ENCODE measurements at places on chromosomes 6 and 20.

- no peak for DNase-seq
These were observed 75.9 kb upstream of the PMEPA1 start for GRCh38 chr20:57785720-57786119.

DNA sequence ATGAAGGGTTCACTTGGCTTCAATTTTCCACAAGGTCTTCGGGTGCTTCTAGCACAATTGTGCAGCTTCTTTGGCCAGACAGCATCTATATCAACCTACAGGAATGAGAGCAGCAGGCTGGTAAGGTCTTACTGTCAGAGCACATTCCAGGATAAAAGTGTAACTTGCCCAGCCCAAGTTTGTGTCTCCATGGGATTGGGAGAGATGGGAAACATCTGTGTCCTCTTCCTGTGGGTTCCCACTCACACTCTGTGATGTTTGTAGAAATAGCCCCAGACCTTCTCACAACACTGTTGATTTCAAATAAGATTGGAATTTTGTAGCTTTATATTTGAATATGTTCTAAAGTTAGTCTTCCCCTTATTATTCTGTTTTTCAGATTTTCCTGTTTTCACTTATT is 83.4 kb upstream of the RGS17 start:
- DNase-seq, result no peak

GRCh38 chr6:137175868-137176245 is 2.4 kb upstream of the IL22RA2 start:
- no peak for DNase-seq

DNA sequence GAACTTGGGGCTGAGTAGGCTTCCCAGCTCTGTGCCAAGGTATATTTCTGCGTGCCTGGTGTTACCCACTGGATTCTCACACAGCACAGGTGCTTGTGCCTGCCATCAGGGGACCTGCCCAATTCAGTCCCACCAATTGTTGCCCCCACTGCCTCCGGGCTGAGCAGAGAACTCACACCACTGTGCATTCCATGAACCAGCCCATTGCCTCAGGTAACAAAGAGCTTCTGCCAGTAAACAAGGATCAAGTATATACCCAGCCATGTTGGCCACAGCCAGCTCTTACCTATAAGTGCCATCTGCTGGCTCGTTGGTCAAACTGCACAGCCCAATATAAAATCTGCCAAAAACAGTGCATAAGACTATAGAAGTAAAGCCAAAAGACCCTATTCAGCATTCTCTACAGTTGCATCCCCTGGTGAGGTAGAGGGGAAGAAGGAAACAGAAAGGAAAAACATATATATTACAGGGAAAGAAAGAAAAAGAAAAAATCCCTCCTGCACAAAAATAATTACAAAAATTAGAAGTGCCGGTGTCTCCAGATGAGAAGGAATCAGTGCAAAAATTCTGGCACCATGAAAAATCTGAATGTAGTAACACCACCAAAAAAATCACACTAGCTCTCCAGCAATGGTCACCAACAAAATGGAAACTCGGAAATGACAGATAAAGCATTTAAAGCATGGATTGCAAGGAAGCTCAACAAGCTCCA is 241.4 kb downstream of the IBTK start:
- no peak for DNase-seq

DNA sequence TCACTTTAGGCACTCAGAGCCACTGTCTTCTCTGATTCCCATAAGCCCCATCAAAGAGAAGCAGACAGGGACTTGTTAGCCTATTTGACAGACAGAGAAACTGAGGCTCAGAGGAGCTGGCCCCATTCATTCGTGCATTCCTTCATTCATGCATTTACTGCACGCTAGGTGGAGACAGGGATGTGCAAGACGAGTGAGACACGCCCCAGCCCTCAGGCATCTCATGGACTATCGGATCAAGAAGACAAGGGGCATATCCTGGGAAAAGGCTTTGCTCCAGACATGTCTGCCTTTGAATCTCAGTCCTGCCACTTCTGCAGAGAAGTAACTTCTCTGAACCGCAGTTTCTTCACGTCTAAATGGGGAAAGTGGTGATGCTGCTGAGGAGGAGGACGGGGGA is 54.1 kb downstream of the BPIFB1 start:
- no peak for DNase-seq

- DNase-seq, result no peak
These were observed 115.7 kb downstream of the B3GAT2 start for GRCh38 chr6:70841112-70841511.

- no peak for DNase-seq
These were observed 73.8 kb upstream of the TULP1 start for GRCh38 chr6:35586542-35586941.

DNA sequence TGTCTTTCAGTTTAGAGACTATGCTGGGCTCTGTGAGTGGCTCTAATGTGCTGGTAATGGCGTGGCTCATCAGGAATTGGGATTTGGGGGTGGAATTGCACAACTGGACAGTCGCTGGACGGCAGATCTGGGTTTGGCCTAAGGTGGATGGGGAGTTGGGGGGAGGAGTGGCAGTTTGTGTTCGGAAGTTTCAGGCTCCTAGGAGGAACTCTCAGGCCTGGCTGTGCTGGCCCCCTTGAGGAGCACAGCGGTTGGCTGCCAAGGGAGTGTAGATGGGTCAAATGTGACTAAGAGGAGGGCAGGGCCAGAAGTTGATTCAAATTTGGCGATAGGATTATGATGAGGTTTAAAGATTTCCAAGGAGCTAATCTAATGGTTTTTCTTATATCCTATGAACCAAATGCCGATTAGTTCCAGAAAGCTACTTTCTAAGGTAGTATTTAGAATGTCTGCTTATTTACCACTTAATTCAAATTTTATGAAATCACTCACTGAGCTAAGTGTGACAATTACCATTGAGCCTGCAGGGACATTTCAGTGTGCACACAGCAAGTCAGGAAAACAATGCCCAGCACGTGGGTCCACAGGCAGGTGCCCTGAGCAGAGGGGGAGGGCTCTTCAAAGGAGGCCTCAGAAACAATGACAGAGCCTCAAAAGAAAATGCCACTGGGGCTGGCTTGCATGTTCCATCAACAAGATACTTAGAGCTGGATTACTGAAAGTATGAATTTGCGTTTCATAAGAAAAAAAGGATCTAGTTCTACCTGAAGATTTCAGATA is 111.0 kb downstream of the GJA10 start:
- DNase-seq, result no peak

DNA sequence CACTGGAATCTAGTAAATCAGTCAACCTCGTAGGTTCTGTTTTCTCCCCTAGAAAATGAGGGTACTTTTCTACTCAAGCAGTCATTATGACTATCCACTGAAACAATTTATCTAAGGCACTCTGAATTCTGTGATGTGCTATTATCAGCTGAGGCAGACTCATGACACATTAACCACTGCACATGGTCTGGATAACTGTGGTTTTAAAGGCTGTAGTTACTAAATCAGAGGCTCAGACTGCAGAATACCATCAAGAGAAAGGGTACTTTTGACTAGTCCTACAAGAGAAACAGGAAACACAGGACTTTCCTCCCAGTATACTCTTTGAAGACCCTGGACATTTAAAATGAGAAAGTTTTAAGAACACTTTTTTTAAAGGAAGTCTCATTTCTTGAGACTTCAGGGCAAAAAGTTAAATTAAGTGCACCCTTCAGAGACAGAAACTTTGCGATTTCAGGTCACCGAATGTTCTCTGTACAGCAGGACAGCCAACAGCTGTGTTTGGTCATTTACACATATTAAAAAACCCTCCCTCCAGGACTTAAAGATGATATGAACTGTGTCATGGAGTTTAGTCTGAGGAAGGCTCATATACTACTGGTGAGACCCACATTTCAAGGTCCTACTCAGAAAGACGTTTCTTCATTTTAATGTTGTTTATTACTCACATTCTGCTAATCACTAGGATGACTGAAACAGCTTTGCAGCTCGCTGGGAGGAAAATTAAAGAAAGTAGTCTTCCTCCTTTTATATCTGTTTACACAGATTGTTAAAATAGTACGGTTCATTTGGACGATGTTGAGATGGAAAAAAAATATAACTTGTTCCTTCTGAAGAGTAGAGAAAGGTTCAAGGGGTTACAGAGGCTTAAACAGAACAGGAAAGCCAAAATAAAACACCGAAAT is 19.9 kb downstream of the ATXN1 start:
- no peak for DNase-seq

DNA sequence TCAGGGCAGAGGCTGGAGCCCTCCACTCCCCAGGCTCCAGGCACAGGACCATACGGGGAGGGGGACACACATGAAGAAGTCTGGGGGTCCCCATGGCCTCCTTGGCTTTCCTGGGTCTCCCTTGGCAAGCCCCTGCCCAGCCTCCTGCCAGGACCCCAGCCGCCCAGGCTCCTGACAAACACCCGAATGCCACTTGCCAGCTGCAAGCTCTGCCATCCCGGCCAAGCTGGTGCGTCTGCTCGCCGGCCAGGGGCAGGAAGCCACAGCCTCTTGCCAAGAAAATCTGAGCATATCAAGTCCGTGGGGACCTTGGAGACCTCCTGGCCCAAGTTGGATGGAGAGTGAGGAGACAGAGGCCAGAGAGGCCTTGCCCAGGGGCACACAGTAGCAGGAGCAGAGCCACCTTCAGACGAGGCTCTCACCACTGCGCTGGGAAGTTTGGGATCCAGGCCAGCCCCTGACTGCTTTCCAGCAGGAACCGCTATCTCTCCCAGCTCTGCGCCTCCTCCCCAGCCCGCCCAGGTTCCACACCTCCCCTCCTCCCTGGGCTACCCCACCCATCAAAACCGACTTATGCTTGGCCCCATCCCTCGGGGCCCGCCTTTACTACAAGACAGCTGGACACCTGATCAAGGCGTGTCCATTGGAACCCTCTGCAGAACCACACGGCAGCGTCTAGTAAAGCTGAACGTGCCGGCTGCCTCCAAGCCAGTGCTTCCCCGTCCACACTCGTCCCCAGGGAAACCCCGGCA is 80.2 kb downstream of the GRM4 start:
- DNase-seq, result no peak

DNA sequence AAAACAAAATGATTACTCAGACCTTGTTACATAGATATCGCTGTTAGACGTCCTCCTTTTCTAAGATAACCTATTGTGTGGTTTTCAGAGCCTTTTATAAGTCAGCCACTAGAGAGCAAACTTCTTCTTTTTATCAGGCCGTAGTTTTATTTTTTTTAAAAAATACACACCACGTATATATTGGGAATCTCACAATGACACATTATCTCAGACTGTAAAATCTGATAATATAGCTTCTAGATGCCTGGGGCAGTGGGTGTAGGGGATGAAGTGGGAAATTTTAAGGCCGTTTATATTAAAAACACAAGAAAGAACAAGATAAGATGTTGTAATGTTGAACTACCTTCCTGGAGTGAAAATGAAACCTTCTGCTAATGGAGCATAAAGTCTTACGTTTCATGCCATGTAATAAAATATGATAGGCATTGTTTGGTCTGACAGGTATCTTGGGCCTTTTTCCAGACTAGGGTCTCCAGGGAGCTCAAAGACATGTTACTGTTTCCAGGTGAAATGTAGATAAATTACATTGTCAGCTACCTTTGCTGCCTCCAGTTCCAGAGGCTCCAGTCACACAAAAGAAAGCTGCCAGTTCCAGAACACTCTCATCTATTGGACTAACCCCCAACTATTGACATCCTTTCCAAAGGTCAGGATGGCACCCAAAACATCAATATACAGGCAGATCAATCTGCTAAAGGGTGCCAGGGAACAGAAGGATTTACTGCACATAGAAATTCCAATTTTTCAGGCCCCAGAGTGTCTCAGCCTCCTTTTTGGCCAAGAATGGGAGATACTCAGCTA is 130.2 kb upstream of the AKIRIN2 start:
- no peak for DNase-seq

GRCh38 chr6:154352898-154353585 is 3.6 kb downstream of the IPCEF1 start:
- peak; percentile 36 for DNase-seq

- no peak for DNase-seq
These were observed 5.2 kb downstream of the ADIG start for GRCh38 chr20:38586181-38586525.

DNA sequence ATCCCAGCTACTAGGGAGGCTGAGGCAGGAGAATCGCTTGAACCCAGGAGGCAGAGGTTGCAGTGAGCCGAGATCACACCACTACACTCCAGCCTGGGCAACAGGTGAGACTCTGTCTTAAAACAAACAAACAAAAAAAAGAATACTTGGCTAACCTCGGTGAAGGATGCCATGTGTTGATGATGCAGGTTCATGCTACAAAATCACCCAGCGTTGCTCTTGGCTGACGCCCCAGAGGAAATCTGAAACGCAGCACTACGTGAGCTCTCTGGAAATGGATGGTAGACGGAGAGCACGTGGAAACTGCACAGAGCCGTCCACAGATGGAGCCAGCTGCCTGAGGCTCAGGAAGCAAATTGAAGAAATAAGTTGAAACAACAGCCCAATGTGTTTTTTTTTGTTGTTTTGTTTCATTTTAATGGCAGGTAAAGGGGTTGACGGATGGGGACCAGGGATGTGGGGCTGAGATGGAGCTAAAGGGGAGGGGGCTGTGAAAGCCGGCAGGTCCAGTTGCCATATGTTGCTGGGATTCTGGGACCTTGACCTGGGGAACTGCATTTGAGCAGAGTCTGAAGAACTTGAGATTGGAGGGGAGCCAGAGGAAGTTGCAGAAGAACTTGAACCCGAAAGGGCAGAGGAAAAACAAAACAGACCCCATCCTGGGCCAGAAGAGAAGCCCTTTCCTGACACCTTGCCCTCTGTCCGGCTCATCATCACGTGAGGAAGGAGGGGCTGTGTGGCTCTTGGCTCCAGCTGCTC is 12.8 kb upstream of the MANBAL start:
- DNase-seq, result no peak

DNA sequence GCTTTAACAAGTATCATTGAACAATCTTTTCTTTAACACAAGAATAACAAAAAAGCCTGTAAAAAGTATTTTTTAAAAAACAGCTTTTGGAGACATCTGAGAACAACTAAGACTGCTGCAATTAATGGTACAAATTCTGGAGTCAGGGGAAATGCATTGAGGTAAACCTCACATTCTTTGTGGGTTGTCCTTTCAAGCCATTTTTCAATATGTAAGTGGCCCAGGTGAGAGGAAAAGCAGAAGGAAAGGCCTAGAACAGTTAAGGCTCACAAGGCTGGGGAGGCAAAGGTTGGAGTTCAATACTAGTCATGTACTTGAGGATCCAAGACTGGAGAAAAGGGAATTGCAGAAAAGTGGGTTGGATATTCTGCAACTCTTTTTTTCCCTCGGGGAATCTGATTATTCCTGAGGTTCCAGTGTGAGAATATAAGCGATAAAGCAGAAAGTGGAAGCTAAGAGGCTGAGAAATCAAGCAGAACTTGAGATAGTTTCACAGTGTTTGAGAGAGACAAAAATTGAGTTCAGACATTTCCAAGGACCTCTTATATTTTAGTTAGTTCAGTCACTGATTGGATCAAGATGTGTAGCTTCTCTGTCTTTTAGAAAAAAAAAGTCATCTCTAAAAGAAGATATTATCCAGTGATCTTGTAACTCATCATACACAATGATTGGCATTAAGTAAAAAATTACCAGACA is 25.0 kb upstream of the TXLNB start:
- DNase-seq, result no peak

DNA sequence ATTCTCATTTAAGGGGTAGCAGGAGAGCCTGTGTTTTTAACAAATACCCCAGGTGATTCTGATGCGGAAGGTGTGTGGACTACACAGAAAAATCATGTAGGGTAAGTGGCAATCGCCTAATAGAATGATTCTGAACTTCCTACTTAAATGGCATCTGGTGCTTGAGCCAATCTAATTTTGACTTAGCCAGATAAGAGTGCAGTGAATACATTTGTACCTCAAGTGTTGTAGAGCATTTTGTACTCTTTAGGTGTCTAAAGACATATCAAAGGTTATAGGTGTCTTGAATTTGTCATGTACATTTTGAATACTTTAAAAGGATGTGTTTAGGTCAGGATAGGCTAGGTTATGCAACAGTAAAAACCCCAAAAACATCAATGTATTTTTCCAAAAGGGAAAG is 10.0 kb upstream of the BTBD9 start:
- DNase-seq, result no peak
